ENCODE measurements at places on chromosomes 13 and 19.

DNA sequence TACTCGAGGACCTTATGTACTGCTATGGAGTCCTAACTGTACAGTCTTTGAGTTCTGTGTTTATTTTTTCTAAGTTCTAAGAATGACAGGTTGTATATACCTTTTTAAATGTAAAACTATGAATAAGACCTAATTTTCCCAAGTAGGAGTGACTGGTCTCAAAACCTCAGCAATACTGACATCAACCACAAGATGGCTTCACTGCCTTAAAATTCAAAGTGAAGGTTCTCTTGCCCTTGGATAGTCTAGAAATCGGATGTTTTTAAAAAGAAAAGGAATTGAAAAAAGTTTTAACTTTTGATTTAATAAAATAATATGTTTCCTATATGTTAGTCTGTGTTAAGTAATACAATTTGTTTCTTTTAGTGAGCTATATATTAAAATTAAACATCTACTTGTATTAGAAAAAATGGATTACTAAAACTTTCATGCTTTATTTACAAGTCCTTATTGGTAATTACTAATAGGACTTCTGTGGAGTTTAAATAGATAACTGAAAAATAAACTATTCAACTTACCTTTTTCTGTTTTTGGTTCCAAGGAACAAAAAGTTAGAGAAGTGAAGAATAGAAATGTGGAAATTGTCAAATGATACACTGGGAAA lies 52.0 kb downstream of the TDRD3 start:
- DNase-seq: peak; percentile 4

GRCh38 chr19:42421101-42421500 lies 6.1 kb downstream of the LIPE start:
- DNase-seq: no peak

DNA sequence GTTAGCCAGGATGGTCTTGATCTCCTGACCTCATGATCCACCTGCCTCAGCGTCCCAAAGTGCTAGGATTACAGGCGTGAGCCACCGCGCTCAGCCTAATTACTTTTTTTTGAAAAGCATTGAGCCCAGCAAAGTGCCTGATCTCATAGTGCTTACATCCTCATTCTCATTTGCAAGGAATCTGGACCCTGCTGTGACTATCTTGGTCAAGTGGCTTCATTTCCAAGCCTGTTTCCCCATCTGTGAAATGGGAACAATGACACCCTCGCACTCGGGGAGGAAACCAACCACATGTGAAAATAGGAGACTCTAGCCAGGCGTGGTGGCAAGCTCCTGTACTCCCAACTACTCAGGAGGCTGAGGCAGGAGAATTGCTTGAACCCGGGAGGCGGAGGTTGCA lies 1.6 kb upstream of the PLEKHA4 start:
- no peak for DNase-seq

- DNase-seq: no peak
Observed at GRCh38 chr19:31181535-31181934, 167.7 kb downstream of the TSHZ3 start.

GRCh38 chr19:51285682-51286081 lies 25.8 kb upstream of the IGLON5 start:
- no peak for DNase-seq

DNA sequence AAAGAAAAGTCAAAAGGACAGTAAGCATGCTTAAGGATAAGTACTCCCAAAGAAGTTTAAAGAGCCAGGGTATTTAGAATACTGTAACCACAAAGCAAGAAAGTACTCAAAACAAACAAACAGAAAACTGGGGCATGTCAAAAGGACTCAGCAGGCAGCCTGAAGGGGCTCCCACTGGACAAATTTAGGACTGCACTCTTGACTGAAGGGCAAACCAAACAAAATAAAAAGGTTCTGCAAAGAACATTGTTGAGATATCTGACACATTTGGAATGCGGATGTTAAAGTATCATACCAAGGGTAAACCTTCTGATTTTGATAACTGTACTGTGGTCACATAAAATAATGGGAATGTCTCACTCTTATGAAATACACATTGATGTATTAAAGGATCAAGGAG lies 157.4 kb downstream of the TNFSF13B start:
- DNase-seq: no peak

GRCh38 chr19:1756264-1756663 lies 3.0 kb downstream of the ONECUT3 start:
- DNase-seq: peak; percentile 77

- no peak for DNase-seq
Observed at GRCh38 chr13:104632736-104633135, 1566.5 kb upstream of the SLC10A2 start.

- DNase-seq: no peak
Observed at GRCh38 chr19:3788996-3789778, 3.0 kb upstream of the MATK start.

DNA sequence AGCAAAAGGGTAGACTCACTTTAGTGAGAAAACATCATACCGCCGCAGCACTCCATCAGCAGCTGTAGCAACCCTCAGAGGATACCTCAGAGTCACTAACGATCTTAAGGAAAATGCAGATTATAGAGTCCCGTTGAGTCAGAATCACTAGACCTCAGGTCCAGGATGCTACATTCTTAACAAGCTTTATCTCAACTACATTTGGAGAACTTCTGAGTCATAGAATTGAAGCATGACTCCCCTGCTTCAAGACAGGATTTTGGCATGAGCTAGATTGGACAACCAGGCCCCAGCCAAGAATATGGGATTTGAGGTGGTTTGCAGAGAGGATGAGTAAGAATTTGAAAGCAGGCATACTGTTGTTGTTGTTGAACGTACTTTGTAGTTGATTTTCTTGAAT lies 118.9 kb upstream of the UBL3 start:
- no peak for DNase-seq

GRCh38 chr19:3556978-3557460 lies 367 bp downstream of the MFSD12 start:
- DNase-seq: peak; percentile 68

Measured in HuH-7.5 (cell line).